ENCODE measurements at places on chromosomes 3 and 15.

- DNase-seq, result no peak
These were observed 40.6 kb upstream of the ADPGK start for GRCh38 chr15:72824112-72824511.

DNA sequence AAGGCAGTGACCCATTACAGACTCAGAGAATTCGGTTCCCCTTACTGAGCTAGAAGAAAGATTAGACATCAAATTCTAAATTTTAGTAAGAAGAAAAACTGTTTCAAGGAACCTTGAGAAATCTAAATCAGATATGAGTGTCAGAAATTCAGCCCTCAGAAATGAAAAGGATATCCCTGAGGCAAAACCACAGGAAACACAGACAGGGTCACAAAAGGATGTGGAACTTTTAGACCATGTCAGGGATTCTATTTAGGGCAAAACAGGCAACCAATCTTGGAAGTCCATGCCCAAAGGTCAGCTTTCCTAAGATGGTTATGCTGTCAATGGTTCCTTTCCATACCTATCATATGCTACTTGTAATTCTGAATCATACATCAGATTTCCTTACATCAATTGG, 31.6 kb downstream of the SHOX2 start:
- DNase-seq, result no peak

GRCh38 chr3:39407773-39408492, 1.4 kb downstream of the RPSA start:
- peak; percentile 20 for DNase-seq

- DNase-seq, result no peak
These were observed 37.8 kb upstream of the IL20RB start for GRCh38 chr3:136919799-136920580.

Data from MCF 10A (cell line).